Karpas-422 (cell line): ENCODE measurements at places on chromosomes 3 and 15. TPM values are rescaled to one million over a fixed set of nuclear protein-coding genes. Genes with fewer than 3 reads are reported as not detected.

ENTPD3 gene
- not detected in 2 replicates for total RNA-seq

- H3K27ac ChIP-seq = no peak overlapping the region
- no peaks in the 10 kb centered on the region for H3K36me3 ChIP-seq
- no peaks in the 10 kb centered on the region for H3K27me3 ChIP-seq
- DNase-seq = no peak
- peaks cover 39% of the 10 kb centered on the region for H3K4me1 ChIP-seq
Measured at GRCh38 chr15:78981532-78982313, 36.9 kb upstream of the CTSH start.

SETMAR gene
- total RNA-seq = 6.0 and 16.9 TPM in 2 replicates

- H3K36me3 ChIP-seq = no peaks in the 10 kb centered on the region
- no peaks in the 10 kb centered on the region for H3K27me3 ChIP-seq
- no peaks in the 10 kb centered on the region for H3K4me1 ChIP-seq
- DNase-seq = no peak
Measured at GRCh38 chr3:116112696-116113095, 332.6 kb downstream of the LSAMP start.

DNA sequence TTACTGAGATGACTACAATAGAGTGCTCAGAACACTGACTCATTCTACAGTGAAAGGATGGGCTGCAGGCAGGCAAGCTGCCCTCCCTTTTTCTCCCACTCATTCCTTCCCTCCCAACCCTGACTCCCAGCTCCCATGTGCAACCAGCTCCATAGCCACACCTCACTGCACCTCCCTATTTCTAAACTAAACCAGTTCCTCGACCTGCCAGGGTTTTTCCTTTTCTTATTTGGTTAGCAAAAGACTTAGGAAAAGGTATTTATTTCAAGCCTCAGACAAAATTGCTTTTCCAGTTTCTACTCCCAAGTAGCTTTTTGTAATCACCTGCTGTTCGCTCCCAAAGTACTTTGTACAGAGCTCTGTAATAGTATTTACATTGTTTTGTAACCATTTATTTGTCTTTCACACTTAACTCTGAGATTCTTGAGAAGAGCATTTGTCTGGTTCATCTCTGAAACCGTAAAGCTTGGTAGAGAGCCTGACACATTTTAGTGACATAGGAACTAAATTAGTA is 2.2 kb downstream of the AADAC start:
- no peak overlapping the region for H3K27ac ChIP-seq
- DNase-seq = no peak
- H3K36me3 ChIP-seq = no peaks in the 10 kb centered on the region
- no peaks in the 10 kb centered on the region for H3K4me1 ChIP-seq
- H3K4me3 ChIP-seq = no peak overlapping the region

NR2E3 gene
- total RNA-seq = not detected in 2 replicates

- H3K27ac ChIP-seq = no peak overlapping the region
- H3K36me3 ChIP-seq = no peaks in the 10 kb centered on the region
- H3K4me1 ChIP-seq = no peaks in the 10 kb centered on the region
- DNase-seq = no peak
- no peaks in the 10 kb centered on the region for H3K27me3 ChIP-seq
Measured at GRCh38 chr3:4505688-4506558, 12.8 kb downstream of the ITPR1 start.

GOLGA8R gene
- total RNA-seq = 0.07 TPM in 1 of 2 replicates, not detected in the other

DNA sequence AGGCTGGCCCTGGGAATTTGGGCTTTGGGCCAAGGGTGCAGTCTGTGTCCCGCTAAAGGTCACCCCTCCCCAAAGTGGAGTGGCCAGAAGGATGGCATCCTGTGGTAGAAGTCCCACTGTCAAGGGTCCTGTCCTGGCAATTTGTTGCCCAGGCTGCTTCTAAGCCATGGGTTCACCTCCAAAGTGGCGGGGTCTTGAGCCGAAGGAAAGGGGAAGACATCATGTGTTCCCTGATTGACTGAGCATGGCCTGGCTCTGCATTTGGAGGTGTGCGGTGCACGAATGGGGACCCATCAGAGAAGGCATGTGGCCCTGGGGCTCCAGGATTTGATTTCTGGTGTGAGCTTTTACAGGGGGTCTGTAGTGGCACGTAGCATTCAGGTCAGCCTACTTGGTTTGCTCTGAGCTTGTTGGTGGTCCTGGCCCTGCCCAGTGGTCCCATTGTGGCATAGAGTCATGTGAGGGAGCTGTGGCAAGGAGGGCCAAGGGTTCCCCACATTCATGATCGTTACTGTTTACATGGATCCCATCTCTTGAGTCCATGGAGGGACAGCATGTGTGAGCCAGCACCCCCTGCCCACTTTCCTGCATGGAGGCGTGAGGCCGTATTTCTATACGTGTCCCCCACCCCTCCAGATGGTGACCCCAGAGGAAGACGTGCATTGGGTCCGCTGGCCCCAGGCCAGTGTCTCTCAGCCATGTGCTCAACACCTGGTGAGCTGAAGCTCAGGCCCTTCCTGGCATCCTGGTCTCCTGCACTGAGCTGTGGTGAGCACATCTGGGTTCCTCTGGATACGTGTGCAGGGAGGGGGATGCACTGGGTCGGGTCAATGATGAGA is 225.1 kb downstream of the SNRPN start:
- no peak overlapping the region for H3K27ac ChIP-seq
- no peak overlapping the region for H3K4me3 ChIP-seq
- no peak for DNase-seq
- H3K27me3 ChIP-seq = no peaks in the 10 kb centered on the region
- no peaks in the 10 kb centered on the region for H3K4me1 ChIP-seq

GRCh38 chr3:158508481-158508880 is 62.5 kb upstream of the MLF1 start:
- no peak overlapping the region for H3K4me3 ChIP-seq
- H3K4me1 ChIP-seq = no peaks in the 10 kb centered on the region
- no peak overlapping the region for H3K27ac ChIP-seq

GRCh38 chr3:156471431-156471830 is 83.5 kb downstream of the SSR3 start:
- H3K27ac ChIP-seq = no peak overlapping the region
- H3K36me3 ChIP-seq = no peaks in the 10 kb centered on the region
- no peaks in the 10 kb centered on the region for H3K4me1 ChIP-seq

DNA sequence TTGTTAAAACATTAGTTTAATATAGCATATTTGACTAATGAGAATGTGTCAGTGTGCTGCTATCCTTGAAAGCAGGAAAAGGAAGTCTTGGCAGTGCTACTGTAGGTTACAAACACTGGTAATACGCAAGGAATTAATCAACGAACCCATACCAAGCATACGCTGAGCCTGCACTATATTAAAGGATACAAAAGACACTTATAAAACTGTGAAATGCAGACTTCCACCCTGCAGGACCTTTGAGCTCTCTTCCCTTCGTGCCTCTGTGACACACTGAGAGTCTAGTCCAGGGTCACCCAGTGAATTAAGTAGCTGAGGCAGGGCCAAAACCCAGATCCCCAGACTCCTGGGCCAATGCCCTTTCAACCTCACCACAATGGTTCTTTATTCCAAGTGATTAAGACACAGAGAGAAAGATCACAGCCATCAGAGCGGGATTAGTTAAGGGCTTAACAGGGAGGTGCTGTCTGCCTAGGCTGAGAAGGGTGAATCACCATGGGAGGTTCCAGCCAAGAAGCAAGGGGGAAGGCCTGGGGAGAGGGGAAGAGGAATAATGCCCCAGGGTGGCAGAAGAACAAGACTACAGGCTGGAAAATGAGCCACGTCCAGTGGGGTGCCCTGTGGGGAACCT is 6.8 kb downstream of the ANXA2 start:
- H3K27me3 ChIP-seq = no peaks in the 10 kb centered on the region
- DNase-seq = no peak
- H3K4me1 ChIP-seq = no peaks in the 10 kb centered on the region
- no peaks in the 10 kb centered on the region for H3K36me3 ChIP-seq

DNA sequence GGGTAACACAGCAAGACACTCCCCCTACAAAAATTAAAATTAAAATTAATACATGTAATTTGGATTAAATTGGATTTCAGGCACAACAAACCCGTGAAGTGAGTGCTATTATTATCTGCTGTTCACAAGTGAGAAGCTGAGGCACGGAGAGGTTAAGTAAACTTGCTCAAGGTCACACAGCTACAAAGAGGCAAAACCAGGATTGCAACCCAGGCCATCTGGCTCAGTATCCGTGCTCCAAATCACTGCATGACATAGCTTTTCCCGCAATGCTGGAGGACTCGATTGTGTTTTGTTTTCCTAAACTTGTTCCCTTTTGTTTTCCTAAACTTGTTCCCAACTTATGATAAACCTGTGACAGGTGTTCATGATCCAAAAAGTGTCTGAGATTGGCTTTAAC is 19.9 kb upstream of the C15orf39 start:
- DNase-seq = no peak
- H3K27ac ChIP-seq = no peak overlapping the region
- no peaks in the 10 kb centered on the region for H3K27me3 ChIP-seq
- H3K4me3 ChIP-seq = no peak overlapping the region

- H3K27ac ChIP-seq = no peak overlapping the region
- no peaks in the 10 kb centered on the region for H3K4me1 ChIP-seq
- H3K4me3 ChIP-seq = no peak overlapping the region
- DNase-seq = no peak
- H3K27me3 ChIP-seq = no peaks in the 10 kb centered on the region
- no peaks in the 10 kb centered on the region for H3K36me3 ChIP-seq
Measured at GRCh38 chr3:62237286-62237948, 135.9 kb downstream of the FEZF2 start.

DNA sequence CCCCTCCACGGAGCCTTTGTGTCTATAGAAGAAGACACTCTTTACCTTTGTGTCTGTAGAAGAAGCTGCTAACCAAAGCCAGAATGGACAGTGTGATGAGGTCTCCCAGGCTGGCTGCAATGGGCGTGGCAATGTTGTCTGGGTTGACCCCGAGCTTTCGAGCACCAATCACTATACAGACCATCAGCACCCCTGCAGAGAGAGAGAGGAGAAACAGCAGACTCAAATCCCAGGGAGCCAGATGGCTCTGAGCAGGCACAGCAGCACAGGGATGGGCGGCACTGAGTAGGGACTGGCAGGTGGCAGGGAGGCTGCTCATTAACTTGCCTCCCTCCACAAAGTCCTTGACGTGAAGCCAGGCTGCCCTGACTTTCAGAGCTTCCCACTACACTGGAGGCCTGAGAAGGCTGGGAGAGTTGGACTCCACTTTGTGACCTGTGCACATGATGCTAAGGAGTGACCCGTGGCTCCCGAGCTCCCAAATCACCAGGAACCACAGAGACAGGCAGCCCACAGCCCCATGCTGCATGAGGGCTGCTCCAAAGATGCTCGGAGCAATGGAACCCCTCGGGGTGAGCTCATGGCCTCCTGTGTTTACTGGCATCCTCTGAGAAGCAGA is 53.9 kb downstream of the ROPN1B start:
- H3K36me3 ChIP-seq = no peaks in the 10 kb centered on the region
- H3K27ac ChIP-seq = no peak overlapping the region
- H3K4me1 ChIP-seq = no peaks in the 10 kb centered on the region
- H3K4me3 ChIP-seq = no peak overlapping the region
- no peaks in the 10 kb centered on the region for H3K27me3 ChIP-seq

GRCh38 chr3:37295925-37296324 is 121.5 kb upstream of the LRRFIP2 start:
- H3K4me3 ChIP-seq = no peak overlapping the region
- DNase-seq = no peak
- no peak overlapping the region for H3K27ac ChIP-seq
- peaks cover 2% of the 10 kb centered on the region for H3K4me1 ChIP-seq
- no peaks in the 10 kb centered on the region for H3K27me3 ChIP-seq

BDH1 gene
- 80.5 and 111 TPM in 2 replicates for total RNA-seq

GPR176 gene
- 0.07 TPM in 1 of 2 replicates, not detected in the other for total RNA-seq

PLOD2 gene
- total RNA-seq = not detected in 2 replicates

- H3K4me1 ChIP-seq = peaks cover 2% of the 10 kb centered on the region; the same call in 1 of the 2 replicates
- no peak for DNase-seq
- H3K27ac ChIP-seq = no peak overlapping the region
- H3K27me3 ChIP-seq = no peaks in the 10 kb centered on the region
Measured at GRCh38 chr3:194995922-194996321, 275.0 kb downstream of the XXYLT1 start.

GRCh38 chr3:36868614-36869436 is 76.0 kb downstream of the TRANK1 start:
- H3K36me3 ChIP-seq = peaks cover 21% of the 10 kb centered on the region; the same call in 1 of the 2 replicates
- H3K27ac ChIP-seq = peak overlapping the region; percentile 4; the same call in 1 of the 2 replicates
- peak; percentile 88 for DNase-seq
- H3K4me3 ChIP-seq = no peak overlapping the region
- peaks cover 6% of the 10 kb centered on the region for H3K4me1 ChIP-seq
- no peaks in the 10 kb centered on the region for H3K27me3 ChIP-seq

DNA sequence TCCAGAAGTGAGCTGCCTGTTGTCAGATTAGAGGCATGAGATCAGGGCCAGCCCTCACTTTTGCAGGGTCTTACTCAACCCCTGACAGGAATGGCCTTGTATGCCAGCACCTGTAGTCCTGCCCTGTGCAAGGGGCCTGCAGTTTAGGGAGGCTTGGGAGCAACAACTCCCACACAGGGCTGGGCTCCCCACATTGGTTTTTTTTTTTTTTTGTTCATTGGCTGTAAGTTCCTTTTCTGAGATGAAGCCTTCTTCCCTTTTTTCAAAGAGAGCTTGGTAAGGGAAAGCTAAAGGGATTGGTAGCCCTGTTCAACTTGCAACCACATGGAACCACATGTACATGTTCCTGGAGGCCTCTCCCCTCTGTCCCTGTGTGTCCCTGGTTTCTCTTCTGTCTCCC is 46.4 kb downstream of the TNFAIP8L3 start:
- H3K27me3 ChIP-seq = no peaks in the 10 kb centered on the region
- peaks cover 32% of the 10 kb centered on the region for H3K4me1 ChIP-seq
- H3K36me3 ChIP-seq = no peaks in the 10 kb centered on the region
- no peak overlapping the region for H3K4me3 ChIP-seq

- no peak overlapping the region for H3K27ac ChIP-seq
- H3K27me3 ChIP-seq = no peaks in the 10 kb centered on the region
- H3K4me3 ChIP-seq = no peak overlapping the region
- H3K4me1 ChIP-seq = peaks cover 4% of the 10 kb centered on the region; the same call in 1 of the 2 replicates
Measured at GRCh38 chr3:16897254-16897926, 12.6 kb downstream of the PLCL2 start.

DNA sequence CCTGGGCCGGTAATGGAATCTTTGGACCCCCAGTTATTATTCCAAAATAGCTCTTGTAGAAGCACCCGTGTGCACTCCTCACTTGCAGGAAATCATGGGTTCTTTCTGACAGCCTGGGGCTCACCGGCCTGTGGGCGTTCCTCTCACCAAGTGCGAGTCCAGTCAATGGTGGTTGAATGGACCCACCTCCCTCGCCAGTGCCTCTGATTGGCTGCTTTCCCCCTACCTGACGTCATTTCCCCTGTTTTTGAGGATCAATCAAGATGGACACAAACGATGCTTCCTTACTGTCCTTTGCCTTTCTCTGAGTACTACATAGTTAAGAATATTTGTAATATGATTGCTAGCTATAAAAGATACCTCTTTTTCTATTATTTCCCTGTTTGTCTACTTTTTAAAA is 18.1 kb downstream of the MOBP start:
- H3K27me3 ChIP-seq = 0 out of 2 replicates have a peak, but pooled peaks cover 5% of the 10 kb centered on the region
- no peak for DNase-seq
- no peaks in the 10 kb centered on the region for H3K36me3 ChIP-seq
- H3K4me1 ChIP-seq = no peaks in the 10 kb centered on the region
- no peak overlapping the region for H3K27ac ChIP-seq

- H3K36me3 ChIP-seq = no peaks in the 10 kb centered on the region
- H3K4me1 ChIP-seq = no peaks in the 10 kb centered on the region
- peaks cover 3% of the 10 kb centered on the region; the same call in 1 of the 2 replicates for H3K27me3 ChIP-seq
- H3K27ac ChIP-seq = no peak overlapping the region
- no peak for DNase-seq
- H3K4me3 ChIP-seq = no peak overlapping the region
Measured at GRCh38 chr3:37562876-37563275, 298.8 kb upstream of the CTDSPL start.
